Large intestine (tissue), 12 donors: ENCODE measurements at places on chromosomes 12 and 14. TPM values are rescaled to one million over a fixed set of nuclear protein-coding genes. Genes with fewer than 3 reads are reported as not detected.

GRCh38 chr12:64706306-64706705 is 52.9 kb downstream of the GNS start:
- DNase-seq: no peak

DNA sequence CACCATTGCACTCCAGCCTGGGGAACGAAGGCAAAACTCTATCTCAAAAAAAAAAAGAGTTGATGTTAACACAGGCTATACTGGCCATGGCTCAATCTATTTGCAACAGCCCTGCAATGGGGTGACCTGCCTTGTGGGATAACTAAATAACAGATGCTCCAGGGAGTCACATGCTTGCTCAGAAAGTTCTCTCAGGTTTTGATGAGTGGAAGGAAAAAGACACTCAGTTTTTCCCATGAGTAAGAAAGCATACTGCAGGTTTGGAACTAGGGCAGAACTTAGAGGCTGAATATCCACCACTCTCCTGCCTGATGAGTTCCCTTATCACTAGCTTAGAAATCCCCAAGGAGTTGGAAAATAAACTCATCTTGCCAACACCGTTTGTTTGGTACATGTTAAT is 16.9 kb downstream of the WSB2 start:
- no peak for DNase-seq

- DNase-seq: no peak
Measured at GRCh38 chr12:75813072-75813471, 218.5 kb downstream of the PHLDA1 start.

- no peak for DNase-seq
Measured at GRCh38 chr12:6790496-6791150, 1.3 kb downstream of the CD4 start.

- no peak for DNase-seq
Measured at GRCh38 chr14:22489244-22489545, 99.8 kb downstream of the DAD1 start.

Gene MAP1LC3B2
- 2.3 TPM for polyA plus RNA-seq
